ENCODE measurements at places on chromosomes 5 and 9. TPM values are rescaled to one million over a fixed set of nuclear protein-coding genes. Genes with fewer than 3 reads are reported as not detected.

The DNLZ gene
- total RNA-seq: 39.4 TPM

The TRIM36 gene
- total RNA-seq: 1.8 TPM

The DOK3 gene
- 3.0 TPM for total RNA-seq

The CD74 gene
- total RNA-seq: not detected

The NEURL1B gene
- 3.3 TPM for total RNA-seq

The STKLD1 gene
- total RNA-seq: 1.4 TPM

The CSF2 gene
- total RNA-seq: 0.79 TPM

The CDH6 gene
- 0.05 TPM for total RNA-seq

The DCTN4 gene
- total RNA-seq: 18.7 TPM

The MATR3 gene
- 102 TPM for total RNA-seq

The CCDC192 gene
- not detected for total RNA-seq

The CAMLG gene
- 31.1 TPM for total RNA-seq

The HTR4 gene
- total RNA-seq: not detected

The IL9 gene
- not detected for total RNA-seq

The PNPLA7 gene
- total RNA-seq: 0.61 TPM
